ENCODE measurements at places on chromosomes 2 and 18. TPM values are rescaled to one million over a fixed set of nuclear protein-coding genes. Genes with fewer than 3 reads are reported as not detected.

GRCh38 chr2:12107939-12108338 is 361.5 kb downstream of the LPIN1 start:
- no peak overlapping the region for H3K4me3 ChIP-seq
- no peak for DNase-seq
- no peak overlapping the region for H3K27ac ChIP-seq

GRCh38 chr2:85990084-85990483 is 101.3 kb upstream of the ST3GAL5 start:
- DNase-seq: no peak
- H3K27me3 ChIP-seq: no peaks in the 10 kb centered on the region
- H3K4me1 ChIP-seq: peaks cover 2% of the 10 kb centered on the region
- no peaks in the 10 kb centered on the region for H3K36me3 ChIP-seq
- H3K4me3 ChIP-seq: no peak overlapping the region
- H3K27ac ChIP-seq: no peak overlapping the region

- H3K27ac ChIP-seq: no peak overlapping the region
- DNase-seq: no peak
These were observed 62.9 kb downstream of the ARHGAP15 start for GRCh38 chr2:143192106-143192505.

DNA sequence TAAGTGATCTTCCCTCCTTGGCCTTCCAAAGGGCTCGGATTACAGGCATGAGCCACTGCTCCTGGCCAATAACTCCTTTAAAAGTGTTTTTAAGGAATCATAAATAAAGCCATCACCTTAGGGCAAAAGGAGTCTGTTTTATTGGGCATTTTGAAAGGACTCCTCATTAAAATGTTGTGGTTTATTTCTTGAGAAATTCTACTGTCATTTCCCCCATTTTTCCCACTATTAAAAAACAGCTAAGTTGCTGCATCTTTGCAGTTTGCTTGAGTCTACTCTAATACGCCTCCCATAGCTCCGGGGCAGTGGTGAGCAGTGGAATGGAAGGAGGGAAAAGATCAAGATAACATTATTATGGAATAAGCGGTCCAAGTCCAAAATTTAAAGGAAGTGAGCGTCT is 293.2 kb downstream of the PIEZO2 start:
- H3K27ac ChIP-seq: no peak overlapping the region
- no peak for DNase-seq
- no peaks in the 10 kb centered on the region for H3K36me3 ChIP-seq
- no peak overlapping the region for H3K4me3 ChIP-seq

Gene PTPRN
- not detected for polyA plus RNA-seq

Gene CCDC150
- 0.86 TPM for polyA plus RNA-seq

Measured in keratinocyte (primary cell).